Activated CD4-positive, alpha-beta T cell treated with anti-CD3 and anti-CD28 coated beads, Interleukin-2, amount 50 U/mL, for 48 hours (primary cell): ENCODE measurements at places on chromosomes 6 and 20.
A peak's percentile ranks its signal among the peaks of the same experiment; 100 is the strongest.

DNA sequence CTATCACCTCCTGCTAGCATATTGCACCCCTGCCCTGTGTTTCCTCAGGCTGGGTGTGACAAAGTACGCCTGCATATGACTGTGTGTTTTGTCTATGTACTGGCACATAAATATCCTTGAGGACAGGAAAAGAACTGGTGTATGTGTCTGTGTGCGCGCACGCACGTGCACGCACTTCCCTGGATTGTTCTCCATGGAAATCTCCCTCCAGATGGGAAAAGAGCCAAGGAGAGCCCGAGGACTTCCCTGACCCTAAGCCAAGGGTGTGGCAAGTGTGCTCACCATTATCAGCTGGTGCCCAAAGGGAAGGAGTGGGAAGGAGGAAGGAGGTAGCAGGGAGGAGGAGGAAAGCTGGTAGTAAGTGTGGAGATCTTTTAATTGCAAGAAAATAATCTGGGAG lies 117.6 kb downstream of the HIVEP2 start:
- DNase-seq = no peak

DNA sequence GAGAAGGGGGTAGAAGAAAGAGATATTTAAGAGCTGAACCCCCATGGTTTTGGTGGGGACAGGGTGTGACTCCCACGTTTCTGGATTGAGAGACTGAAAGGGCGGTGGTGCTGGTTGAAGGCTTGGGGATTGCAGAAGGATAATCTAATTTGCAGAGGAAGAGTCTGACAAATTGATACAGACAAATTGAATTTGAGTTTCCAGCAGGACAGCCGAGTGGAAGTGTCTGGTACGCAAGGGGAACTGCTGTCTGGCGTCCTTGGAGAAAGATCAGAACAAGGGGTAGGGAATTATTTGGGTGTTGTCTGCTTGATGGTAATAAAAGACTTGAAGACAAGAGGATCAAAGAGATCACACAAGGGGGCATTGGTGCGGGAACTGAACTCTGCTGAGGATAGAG lies 40.5 kb upstream of the MDGA1 start:
- DNase-seq = no peak

DNA sequence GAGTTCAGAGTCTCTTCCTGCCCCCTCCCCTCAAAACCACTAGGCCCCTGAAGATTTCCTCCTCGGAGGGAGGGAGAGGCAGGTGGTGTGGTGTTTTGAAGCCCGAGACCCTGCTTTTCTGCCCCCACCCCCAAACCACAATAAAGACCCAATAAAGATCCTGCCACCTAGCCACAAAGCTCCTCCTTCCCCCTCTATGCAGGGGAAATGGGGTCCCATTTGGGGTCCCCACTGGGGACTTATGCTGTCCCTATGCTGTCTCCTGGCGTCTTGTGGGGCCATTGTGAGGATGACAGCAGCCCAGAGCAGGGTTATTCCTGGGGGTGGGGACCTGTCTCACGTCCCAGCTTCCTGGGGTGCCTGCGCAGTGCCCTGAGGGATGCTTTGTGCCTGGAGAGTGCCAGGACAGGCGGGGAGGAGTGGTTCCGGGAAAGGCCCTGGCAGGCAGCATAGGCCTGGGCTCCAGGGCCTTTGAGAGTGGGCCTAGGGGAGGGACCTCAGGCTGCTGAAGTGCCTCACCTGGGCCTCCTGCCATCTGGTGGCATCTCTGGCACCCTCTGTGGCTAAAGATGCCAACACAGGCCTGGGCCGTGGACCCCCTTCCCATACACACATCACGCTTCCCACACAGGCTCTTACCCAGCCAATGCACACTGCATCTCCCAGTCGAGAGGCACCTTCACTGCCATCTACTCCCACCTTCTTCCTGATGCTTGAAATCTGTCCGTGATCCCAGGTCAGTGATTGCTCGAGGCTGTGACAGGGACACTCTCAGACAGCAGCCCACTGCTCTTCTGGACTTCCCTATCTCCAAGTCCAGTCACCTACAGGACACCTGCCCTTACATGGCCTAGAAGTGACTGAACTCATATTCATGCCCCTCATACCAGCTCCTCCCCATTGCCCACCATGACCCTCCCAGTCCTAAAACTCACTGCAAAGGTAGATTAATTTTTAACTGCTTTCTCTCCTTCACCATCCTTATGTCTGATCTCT lies 7.9 kb upstream of the ARMC12 start:
- DNase-seq = peak; percentile 44

DNA sequence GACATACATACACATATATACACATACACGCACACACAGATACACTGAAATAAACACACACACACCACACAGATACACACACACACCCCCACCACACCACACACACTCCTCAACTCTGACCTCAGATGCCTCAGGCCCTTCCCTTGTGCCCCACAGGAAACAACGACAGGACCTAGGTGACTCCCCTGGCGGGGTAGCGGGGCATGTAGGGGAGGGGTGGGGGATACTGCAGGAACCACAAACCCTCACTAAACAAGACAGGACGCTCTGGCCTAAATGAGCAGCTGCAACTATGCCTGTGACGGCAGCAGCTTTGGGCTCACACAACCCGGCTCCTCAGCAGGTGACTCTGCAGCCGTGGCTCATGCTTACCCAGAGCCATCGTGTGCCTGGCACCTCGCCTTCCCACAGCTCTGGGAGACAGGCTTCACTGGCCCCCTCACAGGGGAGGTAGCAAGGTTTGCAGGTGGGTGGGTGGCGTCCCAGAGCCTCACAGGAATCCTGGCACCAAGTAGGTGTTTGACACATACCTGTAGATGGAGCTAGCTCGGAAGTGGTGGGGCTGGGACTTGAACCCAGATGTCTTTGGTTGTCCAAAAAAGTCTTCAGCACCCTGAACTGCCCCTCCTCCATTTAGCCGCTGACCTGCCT lies 100.8 kb downstream of the GRM4 start:
- no peak for DNase-seq

DNA sequence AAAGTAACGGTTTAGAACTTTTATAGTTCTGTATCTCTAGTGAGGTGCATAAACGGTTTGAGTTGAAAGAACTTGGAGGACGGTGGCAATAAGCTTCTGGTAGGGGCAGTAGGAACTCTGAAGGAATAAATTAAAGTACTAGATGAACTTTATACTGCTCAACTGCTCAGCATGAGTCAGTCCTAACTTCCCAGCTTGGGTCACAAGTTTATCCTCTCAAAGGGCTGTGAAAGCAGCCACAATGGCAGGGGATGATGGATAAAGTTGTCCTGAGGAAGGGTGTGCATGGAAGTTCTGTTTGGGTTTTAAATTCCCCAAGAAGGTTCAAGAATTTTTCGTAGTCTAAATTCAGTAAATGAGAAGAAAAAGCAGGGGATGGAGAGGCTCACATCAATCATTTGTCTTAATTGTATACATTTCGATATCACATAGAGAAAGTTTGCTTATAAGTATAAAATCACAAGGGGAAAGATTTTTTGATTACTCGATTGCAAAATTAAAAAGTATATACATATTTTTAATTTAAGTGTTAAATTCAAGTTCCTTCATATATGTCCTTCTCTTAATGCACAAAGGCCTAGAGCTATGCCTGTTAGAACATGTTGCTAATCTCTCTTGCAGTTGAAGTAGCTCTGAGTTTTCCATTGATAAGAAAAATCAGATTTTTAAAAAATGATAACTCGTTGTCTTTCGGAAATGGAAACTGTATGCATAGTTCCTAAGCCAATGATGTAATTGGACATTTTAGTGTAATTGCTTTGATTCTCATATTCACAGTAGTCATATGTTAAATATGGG lies 55.3 kb upstream of the JAG1 start:
- DNase-seq = no peak

DNA sequence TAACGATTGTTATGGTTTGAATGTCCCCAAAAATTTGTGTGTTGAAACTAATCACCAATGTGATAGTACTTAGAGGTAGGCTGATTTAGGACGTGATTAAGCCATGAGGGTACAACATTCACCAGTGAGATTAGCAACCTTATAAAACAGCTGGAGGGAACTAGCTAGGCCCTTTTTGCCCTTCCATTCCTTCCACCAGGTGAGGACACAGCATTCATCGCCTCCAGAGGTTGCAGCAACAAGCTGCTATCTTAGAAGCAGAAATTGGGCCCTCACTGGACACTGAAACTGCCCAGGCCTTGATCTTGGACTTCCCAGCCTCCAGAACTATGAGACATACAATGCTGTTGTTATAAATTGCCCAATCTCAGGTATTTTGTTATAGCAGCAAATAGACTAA lies 340.7 kb upstream of the JARID2 start:
- DNase-seq = no peak

DNA sequence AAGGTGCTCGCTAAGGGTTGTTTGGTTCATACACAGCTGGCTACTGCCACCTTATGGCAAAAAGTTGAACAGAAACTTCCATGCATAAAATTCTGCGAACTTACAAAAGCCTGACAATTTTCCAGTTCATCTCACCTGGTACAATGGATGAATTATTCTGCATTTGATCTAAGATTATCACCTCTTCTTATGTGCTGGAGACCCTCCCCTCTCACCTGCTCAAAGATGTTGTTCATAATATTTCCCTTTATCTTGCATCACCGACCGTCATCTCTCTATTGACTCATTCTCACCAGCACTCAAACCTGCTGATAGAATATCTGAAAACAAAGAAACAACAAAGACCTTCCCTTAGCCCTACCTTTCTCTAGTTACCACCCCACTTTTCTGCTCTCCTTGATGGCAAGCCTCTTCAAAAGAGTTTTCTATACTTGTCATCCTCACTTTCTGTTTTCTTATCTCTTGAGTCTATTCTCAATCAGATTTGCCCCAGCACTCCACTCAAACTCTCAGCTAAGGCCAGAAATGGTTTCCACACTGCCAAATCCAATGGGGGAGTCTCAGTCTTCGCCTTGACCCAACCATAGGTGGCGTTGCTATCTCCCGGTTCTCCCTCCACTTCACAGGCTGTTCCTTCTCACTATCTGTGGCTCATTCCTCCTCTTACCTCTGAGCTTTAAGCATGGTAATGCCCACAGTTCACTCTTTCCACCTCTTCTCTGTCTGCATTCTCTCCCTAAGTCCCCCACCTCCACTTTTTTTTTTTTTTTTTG lies 25.8 kb downstream of the SNRNP48 start:
- peak; percentile 9 for DNase-seq

DNA sequence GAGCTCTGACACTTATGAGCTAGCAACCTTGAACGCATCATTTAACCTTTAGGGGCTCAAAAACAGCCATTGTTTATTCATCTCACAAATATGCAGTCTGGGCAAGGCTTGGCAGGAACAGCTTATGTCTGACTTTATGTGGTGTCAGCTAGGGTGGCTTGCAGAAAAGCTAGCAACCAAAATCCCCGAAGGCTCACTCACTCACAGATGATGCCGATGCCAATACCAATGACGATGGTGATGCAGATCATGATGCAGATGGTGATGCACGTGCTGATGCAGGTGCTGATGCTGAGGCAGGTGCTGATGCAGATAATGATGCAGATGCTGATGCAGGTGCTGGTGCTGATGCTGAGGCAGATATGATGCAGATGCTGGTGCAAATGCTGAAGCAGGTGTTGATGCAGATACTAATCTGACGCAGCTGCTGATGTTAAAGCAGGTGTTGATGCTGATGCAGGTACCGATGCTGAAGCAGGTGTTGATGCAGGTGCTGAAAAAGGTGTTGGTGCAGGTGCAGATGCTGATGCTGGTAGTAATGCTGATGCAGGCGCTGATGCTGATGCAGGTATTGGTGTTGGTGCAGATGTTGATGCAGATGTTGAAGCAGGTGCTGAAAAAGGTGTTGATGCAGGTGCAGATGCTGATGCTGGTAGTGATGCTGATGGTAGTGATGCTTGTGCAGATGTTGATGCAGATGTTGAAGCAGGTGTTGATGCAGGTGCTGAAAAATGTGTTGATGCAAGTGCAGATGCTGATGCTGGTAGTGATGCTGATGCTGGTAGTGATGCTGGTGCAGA lies 195.6 kb downstream of the NFATC2 start:
- no peak for DNase-seq

DNA sequence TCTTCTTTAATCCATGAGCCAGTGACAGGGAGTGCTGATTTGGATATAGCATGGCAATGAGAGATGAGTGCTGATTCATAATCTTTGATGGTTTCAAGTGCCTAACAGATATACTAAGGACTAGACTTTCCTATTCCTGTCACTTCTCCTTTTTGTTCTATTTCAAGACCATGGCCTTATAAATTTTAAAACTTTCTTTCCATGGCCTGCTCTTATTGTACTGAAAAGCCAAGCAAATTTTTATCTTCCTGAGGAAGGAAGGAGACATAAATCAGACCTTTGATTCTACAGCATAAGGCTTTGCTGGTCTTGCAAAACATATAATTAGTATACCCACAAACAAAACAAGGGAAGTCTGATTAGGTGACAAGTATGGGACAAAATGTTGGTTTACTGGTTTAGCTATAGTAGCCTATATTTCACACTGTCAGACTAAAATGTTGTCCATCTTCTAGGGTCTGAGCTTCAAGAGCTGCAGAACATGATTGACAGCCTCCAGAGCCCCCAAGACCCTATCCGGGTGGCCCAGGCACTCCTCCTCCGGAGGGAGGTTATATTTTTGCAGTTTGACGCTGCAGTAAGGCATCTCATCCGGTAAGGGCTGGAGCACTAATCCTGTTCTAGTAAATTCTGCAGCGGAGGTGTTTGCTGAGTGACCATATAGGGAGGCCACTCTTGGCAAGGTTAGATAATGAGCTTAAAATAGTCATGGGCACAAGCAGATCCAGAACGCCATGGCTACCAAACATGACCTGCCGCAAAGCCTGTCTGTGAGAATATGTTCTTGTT lies 82.3 kb downstream of the CD164 start:
- no peak for DNase-seq

DNA sequence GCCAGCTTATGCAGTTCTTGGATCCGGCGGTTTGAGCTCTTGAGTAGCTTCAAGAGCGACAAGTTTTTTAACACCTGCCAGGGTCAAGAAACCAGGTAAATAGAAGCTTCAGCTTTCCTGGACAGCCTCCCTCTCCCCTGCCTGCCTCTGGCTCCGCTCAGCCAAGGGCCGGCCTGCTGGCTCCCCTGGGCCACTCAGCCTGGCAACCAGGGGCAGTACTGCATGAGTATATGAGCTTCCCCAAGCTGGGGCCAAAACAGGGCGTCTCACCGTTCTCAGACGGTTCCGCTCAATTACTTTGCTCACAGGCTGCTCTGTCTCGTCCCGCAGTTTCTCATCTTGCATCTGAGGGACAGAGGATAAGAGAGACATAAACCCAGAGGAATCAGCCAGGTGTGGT lies 856 bp downstream of the TP53TG5 start:
- DNase-seq = no peak

- no peak for DNase-seq
Observed at GRCh38 chr6:54074578-54075195, 36.6 kb upstream of the MLIP start.

DNA sequence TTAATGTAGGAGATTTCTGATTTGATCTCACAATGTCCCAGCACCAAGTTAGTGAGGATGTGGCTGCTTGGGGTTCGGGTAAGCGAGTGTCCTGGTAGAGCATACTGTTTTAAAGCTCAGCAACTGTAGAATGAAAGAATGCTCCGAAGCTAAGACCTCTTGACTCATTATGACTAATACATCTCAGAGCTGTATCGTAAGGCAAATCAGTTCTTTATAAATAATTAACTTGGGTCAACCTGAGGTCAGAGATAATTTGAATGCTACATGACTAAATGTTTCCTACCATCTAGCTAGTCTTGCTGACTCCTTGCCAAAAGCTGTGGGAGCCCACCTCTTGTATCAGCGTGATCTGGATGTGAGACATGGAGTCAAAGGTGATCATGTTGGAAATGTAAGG lies 128.8 kb upstream of the PDE7B start:
- peak; percentile 18 for DNase-seq
